EL (cell line): ENCODE measurements at places on chromosomes 4 and X.

DNA sequence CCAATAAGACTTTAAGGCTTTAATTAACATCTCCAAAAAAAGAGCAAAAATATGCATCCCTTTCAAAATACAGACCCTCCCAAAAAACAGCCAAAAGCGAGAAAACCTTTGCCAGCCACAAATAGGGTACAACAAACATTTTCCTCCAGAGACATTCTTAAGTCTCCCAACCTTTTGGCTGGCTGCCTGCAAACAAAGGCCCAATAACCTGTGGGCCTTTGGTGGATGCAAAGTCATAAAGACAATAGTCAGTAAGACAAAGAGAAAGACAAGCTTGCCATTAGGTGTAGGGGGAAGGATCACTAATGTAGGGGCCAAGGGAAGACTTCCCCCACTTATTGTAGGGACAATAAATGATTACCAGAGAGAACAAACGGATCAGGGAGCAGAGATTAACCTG is 215.5 kb upstream of the ZFP42 start:
- no peak for DNase-seq

- peak; percentile 64 for DNase-seq
Measured at GRCh38 chrX:9310616-9311015, 154.2 kb upstream of the TBL1X start.

- no peak for DNase-seq
Measured at GRCh38 chr4:154276496-154276895, 215.1 kb downstream of the DCHS2 start.

- no peak for DNase-seq
Measured at GRCh38 chr4:42570221-42570620, 86.7 kb downstream of the ATP8A1 start.

DNA sequence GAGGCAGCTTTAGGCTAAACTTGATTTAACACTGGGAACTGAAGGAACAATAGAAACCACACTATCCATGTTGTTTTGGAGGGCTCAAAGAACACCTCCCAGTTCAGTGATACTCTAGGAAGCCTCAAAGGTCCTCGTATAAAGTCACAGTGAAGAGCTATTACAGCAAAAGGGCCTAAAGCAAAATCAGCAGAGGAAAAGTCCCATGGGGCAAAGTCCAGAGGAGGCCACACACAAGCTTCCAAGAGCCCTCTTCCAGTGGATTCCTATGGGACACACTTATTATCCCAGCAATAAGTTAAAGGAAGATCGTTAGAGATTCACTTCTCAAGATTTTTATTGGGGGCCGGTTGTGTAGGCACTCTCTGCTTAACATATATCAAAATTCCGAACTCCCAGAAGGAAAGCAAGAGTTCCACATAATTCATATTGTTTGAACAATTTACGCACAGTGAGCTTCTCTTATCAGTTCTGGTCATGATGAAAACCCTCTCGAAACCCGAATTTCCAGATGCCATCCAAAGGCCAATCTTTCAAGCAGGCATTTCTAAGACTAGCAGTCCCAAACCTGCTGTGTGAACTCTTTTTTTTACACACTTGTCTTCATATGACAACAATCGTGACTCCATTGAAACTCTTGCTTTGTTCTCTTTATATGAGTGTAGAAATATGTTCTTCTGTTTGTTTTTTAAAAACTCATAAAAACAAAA is 53.7 kb downstream of the ANXA5 start:
- DNase-seq: no peak

- peak; percentile 13 for DNase-seq
Measured at GRCh38 chr4:24476282-24476681, 108.1 kb downstream of the DHX15 start.

- no peak for DNase-seq
Measured at GRCh38 chr4:94960708-94961107, 203.0 kb downstream of the BMPR1B start.

- DNase-seq: no peak
Measured at GRCh38 chr4:87823724-87824123, 9.0 kb upstream of the MEPE start.
